Articular chondrocyte of knee joint (primary cell): ENCODE measurements at places on chromosomes 1 and 21. TPM values are rescaled to one million over a fixed set of nuclear protein-coding genes. Genes with fewer than 3 reads are reported as not detected.

The TFF2 gene
- total RNA-seq, result not detected in 2 replicates

The WDR3 gene
- 11.5 and 13.5 TPM in 2 replicates for total RNA-seq

The AADACL4 gene
- not detected in 2 replicates for total RNA-seq

The KCNJ9 gene
- total RNA-seq, result under 0.01 and 0.11 TPM in 2 replicates

The CFHR1 gene
- total RNA-seq, result 1.0 and 1.5 TPM in 2 replicates

The HCN3 gene
- total RNA-seq, result 0.78 and 1.1 TPM in 2 replicates

The NUCKS1 gene
- total RNA-seq, result 213 and 236 TPM in 2 replicates

The DHRS3 gene
- total RNA-seq, result 81.7 and 110 TPM in 2 replicates

The FAM78B gene
- total RNA-seq, result 0.26 and 0.32 TPM in 2 replicates

The FAM72D gene
- 0.65 and 0.78 TPM in 2 replicates for total RNA-seq

The CFHR3 gene
- total RNA-seq, result 0.11 TPM in 1 of 2 replicates, not detected in the other

The RIPK4 gene
- 6.4 and 13.9 TPM in 2 replicates for total RNA-seq

The OR2T35 gene
- total RNA-seq, result not detected in 2 replicates

The ADAMTS5 gene
- total RNA-seq, result 170 and 278 TPM in 2 replicates

The PLCH2 gene
- 0.26 and 0.76 TPM in 2 replicates for total RNA-seq

The ROR1 gene
- total RNA-seq, result 12.0 and 20.9 TPM in 2 replicates

The SPRR3 gene
- total RNA-seq, result not detected in 2 replicates

The CDC73 gene
- 34.4 and 41.3 TPM in 2 replicates for total RNA-seq

The TNNI3K gene
- 0.91 and 1.6 TPM in 2 replicates for total RNA-seq

The NCSTN gene
- 116 and 123 TPM in 2 replicates for total RNA-seq

The DISP1 gene
- total RNA-seq, result 7.2 and 7.4 TPM in 2 replicates

The RGS13 gene
- total RNA-seq, result not detected in 2 replicates

The VCAM1 gene
- total RNA-seq, result 243 and 734 TPM in 2 replicates

The SPOCD1 gene
- 44.3 and 48.9 TPM in 2 replicates for total RNA-seq

The CELA2A gene
- not detected in 2 replicates for total RNA-seq

The GCSAML gene
- not detected in 2 replicates for total RNA-seq

The CLCA4 gene
- not detected in 2 replicates for total RNA-seq

The PCBP3 gene
- total RNA-seq, result 3.5 and 5.8 TPM in 2 replicates

The AIRE gene
- not detected in 2 replicates for total RNA-seq

The LRRC42 gene
- total RNA-seq, result 27.3 and 33.7 TPM in 2 replicates

The AMY1B gene
- not detected in 2 replicates for total RNA-seq

The HES2 gene
- under 0.01 TPM in 1 of 2 replicates, not detected in the other for total RNA-seq

The OR2T27 gene
- total RNA-seq, result not detected in 2 replicates

The OPTC gene
- total RNA-seq, result not detected in 2 replicates

The KRTAP10-8 gene
- total RNA-seq, result not detected in 2 replicates

The PLD5 gene
- total RNA-seq, result not detected in 2 replicates

The ADORA3 gene
- not detected in 2 replicates for total RNA-seq

The HPCA gene
- not detected in 2 replicates for total RNA-seq

The CHRM3 gene
- 0.13 and 0.43 TPM in 2 replicates for total RNA-seq

The HUNK gene
- 0.11 and 0.13 TPM in 2 replicates for total RNA-seq

The SLAMF9 gene
- 0.65 and 0.86 TPM in 2 replicates for total RNA-seq

The CD101 gene
- 0.22 and 0.26 TPM in 2 replicates for total RNA-seq
